ENCODE measurements at places on chromosomes 5 and 9. TPM values are rescaled to one million over a fixed set of nuclear protein-coding genes. Genes with fewer than 3 reads are reported as not detected.

The PCAT7 gene
- not detected for total RNA-seq

DNA sequence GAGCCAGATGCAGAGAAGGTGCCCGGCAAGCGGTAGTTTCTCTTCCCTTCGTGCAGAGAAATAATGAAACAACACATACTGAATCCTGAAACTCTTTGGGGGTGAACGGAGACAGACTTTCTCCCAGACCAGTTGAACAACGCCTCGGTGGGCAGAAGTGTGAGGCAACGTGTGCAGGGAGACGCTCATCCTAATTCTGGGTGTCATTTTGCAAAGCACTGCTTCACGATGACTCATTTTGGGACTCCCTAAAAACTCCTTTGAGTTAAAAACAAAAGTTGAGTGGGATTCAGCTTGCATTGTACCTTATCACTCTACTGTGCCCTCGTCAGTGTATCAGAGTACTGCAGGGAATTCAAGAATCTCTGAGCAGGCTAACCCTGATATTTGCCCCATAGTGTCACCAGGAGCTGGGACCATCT lies 3.5 kb upstream of the NEK6 start:
- H3K36me3 ChIP-seq, result peaks cover 9% of the 10 kb centered on the region
- peak overlapping the region; percentile 55 for H3K27ac ChIP-seq
- no peak overlapping the region for H3K4me3 ChIP-seq

DNA sequence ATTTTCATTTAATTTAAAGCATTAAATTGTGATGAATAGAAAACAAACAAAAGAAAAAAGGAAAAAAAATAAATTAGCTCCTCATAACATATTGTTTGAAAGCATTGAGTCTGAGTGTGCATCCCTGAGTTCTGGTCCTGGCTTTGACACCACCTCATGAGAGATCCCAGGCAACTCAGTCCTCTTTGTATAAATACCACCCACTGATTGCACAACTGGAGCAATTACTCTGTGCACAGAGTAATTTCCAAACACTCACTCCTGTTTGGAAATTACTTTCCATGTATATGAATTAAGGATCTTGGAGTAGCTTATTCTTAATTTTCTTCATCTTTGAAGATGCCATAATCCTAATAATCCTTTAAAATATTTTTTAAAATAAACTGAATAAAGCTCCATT lies 59.4 kb upstream of the C5orf46 start:
- no peak overlapping the region for H3K27ac ChIP-seq
- H3K4me3 ChIP-seq, result no peak overlapping the region
- no peaks in the 10 kb centered on the region for H3K4me1 ChIP-seq
- no peaks in the 10 kb centered on the region for H3K27me3 ChIP-seq

DNA sequence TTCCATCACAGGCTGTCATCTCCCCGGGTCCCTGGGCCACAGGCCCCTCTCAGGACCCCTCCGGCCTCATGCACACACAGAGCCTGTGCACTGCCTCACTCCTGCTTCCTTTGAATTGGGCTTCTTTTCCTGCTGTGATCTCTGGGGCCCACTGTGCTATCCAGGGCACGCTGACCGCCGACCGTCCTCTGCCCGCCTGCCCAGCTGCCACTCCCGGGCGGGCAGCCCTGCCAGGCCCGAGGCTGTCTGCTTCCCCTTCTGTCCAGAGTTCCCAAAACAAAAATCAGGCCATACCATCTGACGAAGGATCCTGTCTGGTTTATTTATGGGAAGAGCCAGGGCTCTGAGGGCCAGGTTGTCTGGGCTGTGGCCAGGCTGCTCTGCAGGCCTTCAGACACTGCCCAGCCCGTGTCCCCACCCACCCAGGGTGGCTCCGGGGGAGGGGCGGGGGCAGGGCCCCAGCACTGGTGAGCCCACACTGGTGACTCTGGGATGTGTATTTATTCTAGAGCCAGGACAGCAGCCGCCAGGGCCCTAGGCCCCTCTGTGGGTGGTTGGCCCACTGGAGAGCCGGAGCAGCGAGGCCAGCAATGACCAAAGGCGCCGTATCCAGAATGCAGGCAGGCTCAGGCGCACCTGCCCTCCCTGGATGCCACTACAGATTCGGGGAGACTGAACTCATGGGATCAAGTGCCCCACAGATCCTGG lies 57.0 kb downstream of the ADAMTS2 start:
- H3K27ac ChIP-seq, result no peak overlapping the region
- H3K36me3 ChIP-seq, result peaks cover 13% of the 10 kb centered on the region
- no peaks in the 10 kb centered on the region for H3K27me3 ChIP-seq
- no peak for DNase-seq
- H3K4me3 ChIP-seq, result no peak overlapping the region

GRCh38 chr5:165624166-165624946 lies 2118.9 kb downstream of the MAT2B start:
- H3K4me1 ChIP-seq, result no peaks in the 10 kb centered on the region
- H3K4me3 ChIP-seq, result no peak overlapping the region
- no peak overlapping the region for H3K27ac ChIP-seq
- H3K27me3 ChIP-seq, result no peaks in the 10 kb centered on the region

All from HFFc6 (cell line).